ENCODE measurements at places on chromosomes 4 and X. TPM values are rescaled to one million over a fixed set of nuclear protein-coding genes. Genes with fewer than 3 reads are reported as not detected.

DNA sequence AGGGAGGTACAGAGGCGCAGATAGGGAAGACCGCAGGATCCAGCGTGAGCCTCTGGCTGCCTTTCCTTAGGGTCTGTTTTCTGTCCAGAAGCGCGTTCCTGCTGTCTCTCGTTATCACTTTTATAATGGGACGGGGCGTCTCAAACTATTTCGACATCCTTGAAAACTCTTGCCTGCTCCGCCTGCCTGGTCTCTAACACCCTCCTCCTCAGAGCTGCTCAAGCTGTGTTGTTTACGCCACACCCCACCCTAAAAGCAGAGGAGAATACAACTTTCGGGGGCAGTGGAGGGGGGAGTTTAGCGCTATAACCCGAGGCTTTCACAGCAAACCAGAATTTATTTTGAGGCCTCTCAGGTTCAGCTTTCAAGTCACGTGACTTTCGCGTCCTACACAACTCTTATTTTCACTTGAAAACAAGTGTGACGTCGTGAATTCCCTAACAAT, 646 bp upstream of the FAM3A start:
- peak; percentile 96 for DNase-seq

DNA sequence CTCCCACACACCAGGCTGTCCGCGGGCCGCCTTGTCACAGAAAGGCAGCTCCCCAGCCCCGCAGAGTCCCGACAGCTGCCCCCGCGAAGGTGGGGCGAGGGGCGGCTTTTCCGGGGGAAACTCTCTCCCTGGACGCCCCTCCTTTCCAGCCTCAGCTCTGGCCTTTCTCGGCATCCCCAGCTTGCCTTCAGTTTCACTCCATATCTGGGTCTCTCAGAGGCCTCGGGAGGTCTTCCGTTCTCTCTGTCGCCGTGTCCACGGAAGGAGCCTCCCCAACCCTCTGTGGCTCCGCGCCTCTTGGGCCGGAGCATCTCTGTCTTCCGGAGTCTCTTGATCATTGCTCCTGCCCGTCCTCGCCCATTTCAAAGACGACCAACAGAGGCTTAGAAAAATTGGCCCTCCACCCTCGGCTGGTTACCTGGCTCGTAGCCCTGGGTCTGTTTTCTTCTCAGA, 6.1 kb upstream of the MSX1 start:
- no peak for DNase-seq

CCDC158 gene
- total RNA-seq = 0.18 TPM

ZMYM3 gene
- total RNA-seq = 21.5 TPM

DNA sequence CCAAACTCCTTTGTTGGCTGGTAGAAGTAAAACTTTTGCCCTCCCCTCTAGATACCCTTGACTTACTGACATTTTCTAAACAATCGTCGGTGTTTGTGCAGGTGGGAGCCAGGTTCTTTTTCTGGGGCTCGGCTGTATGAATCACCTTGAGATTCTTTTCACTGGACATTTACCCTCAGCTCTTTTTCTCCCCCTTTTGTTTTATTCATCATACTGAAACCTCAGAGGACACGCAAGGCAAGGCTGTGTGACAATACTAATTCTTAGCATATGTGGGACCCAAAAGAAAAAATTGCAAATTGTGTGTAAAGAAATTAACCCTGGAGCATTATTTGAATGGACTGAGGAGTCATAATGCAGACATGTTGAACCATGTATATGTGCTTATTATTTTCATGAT, 194.0 kb downstream of the PCDH19 start:
- no peak for DNase-seq

FAM47E gene
- total RNA-seq = 10.7 TPM

- DNase-seq = peak; percentile 60
Observed at GRCh38 chrX:11787564-11787963, 29.5 kb downstream of the MSL3 start.

MOB1B gene
- 51.0 TPM for total RNA-seq

- DNase-seq = no peak
Observed at GRCh38 chrX:71147496-71148277, 3.0 kb downstream of the NLGN3 start.

- DNase-seq = peak; percentile 30
Observed at GRCh38 chr4:125091-125771, 930 bp downstream of the ZNF718 start.

ZNF732 gene
- not detected for total RNA-seq

DNA sequence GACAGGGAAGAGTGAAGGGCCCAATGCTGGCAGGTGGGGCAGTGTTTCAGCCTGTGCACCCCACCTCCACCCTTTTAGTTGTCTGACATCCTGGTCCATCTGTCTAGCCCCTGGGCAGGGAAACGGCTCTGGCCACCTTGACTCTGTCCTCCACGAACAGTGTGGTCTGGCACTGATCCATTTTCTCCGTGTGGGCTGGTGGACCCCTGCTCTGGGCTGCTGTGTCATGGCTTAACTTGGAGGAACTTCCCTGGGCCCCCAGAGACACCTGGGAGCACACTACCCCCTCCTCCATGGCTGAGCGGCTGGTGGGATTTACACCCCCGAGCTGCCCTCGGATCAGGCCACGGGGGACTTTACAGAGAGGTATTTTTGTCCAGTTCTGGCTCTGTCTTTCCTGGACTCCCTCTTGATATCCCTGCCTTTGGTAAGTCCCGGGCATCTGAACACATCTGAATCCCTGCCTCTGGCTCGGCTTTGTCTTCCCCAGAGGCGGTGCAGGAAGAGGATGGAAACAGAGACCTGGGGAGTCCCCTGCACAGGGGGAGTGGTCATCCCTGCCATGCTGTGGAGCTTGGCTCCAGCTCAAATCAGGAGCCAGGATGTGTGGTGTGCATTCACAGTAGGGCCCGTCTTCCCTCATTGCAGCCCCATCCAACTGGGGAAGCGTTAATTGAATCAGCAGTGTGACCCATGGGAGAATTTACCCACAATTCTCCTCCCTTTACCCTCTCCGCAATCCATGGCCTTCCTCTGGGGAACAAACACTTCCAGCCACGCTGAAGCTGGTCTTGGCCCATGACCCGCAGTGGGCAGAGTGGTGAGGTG, 6.3 kb upstream of the NKX1-1 start:
- DNase-seq = no peak

DNA sequence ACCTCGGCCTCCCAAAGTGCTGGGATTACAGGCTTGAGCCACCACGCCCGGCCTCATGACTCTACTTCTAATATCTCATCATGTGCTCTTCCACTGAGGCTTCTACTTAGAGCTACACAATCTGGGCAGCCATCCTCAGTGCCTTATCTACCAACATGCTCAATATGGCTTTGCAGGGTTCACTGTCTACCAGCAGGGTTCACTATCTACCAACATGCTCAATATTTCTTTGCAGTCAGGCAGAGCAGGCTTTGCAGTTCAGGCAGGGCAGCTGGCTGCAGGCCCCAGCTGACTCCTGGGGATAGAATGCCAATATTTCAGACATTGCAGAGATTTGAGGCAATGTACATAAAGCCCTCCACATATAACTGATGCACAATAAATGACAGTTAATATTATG, 47.5 kb downstream of the PKD2 start:
- DNase-seq = peak; percentile 24

GRCh38 chrX:63664083-63664482, 120.9 kb downstream of the ARHGEF9 start:
- no peak for DNase-seq

- peak; percentile 3 for DNase-seq
Observed at GRCh38 chrX:129318375-129318774, 204.9 kb downstream of the SMARCA1 start.

MSANTD1 gene
- total RNA-seq = 1.1 TPM

DNA sequence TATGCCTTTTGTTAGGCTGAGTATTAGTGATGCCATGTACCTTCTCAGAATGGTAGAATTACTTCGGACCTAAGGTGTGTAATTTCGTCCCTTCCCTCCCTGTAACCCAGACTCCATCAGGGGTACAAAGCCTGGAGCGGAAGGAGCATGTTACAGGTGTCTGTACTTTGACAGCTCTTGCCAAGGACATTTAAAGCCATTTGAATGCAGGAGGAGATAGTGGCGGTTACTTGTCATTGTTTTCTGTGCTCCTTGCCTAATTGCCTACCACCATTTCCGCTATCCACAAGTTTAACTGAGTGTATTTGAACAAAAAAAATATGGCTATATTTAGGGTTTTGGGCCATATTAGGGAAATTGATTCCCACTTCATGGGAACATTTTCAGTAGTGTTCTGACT, 1.8 kb downstream of the FNIP2 start:
- no peak for DNase-seq

GRCh38 chr4:172709376-172709775, 459.2 kb upstream of the GALNT7 start:
- DNase-seq = no peak

ATRX gene
- 208 TPM for total RNA-seq

CORIN gene
- total RNA-seq = 9.1 TPM

SOWAHD gene
- 1.4 TPM for total RNA-seq

- peak; percentile 95 for DNase-seq
Observed at GRCh38 chr4:95362906-95363558, 185.7 kb downstream of the UNC5C start.

GRCh38 chr4:139807483-139807882, 141.9 kb downstream of the MGST2 start:
- DNase-seq = no peak

GRCh38 chrX:9316096-9316495, 148.8 kb upstream of the TBL1X start:
- no peak for DNase-seq

SPANXN3 gene
- total RNA-seq = not detected

DNA sequence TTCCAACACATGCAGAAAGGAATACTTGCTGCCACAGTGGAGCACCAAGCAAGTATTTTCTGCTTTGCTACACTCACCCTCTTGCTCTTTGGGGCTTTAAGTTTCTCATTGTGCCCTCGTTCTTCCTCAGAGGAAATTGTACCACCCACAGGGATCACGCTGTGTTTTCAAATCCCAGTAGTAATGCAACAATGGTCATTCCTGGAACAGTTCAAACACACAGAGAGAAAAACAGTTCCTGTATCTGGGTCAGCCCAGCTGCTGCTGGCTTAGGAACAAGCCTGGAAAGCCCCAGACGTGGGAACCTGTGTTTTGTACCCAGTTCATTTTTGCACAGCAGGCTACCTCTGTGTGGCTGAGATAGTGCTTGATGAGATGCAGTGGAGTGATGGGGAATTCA, 907.8 kb downstream of the STPG2 start:
- DNase-seq = no peak

DNA sequence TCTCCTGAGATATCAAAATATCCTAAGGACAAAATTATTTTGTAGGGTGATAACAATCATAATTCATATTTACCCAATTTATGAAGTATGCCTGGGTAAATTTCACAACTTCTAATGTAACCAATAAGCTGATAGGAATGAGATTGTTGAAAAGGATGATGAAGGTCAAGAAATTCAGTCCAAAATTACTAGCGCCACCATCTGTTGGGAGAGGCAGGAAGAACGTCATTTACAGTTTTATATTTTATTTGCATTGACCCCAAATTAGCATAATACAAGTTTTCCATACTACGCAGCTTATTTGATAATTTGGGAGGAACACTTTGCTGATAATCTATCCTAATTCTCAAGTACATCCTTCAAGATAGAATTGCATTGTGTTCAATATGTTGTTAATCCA, 78.7 kb downstream of the ATP8A1 start:
- no peak for DNase-seq

- no peak for DNase-seq
Observed at GRCh38 chr4:134518574-134519217, 317.1 kb upstream of the PABPC4L start.

DNA sequence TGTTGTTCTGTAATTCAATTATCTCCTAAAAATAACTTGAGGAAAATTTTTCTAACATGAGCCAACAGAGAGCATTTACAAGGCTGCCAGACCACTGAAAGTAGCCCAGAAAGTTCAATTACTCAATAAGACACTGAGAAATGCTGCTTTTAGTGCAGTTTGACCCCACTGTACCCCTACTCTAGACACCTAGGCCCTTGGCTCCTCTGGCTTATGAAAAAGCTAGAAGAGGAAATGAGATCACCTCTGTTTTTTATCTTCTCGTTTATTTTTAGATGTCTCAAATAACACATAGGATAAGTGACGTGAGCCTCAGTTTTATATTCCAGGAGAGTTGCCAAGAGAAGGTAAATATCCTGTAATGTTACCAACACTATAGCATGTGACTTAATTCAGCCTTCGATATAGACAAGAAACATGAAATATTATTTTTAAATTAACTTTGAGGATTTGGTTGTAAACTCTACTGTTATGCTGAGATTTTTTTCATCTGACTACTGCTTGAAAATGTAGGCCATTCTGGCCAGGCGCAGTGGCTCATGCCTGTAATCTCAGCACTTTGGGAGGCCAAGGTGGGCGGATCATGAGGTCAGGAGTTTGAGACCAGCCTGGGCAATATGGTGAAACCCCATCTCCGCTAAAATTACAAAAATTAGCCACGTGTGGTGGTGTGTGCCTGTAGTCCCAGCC, 24.4 kb downstream of the TNIP3 start:
- no peak for DNase-seq

TXLNG gene
- total RNA-seq = 10.5 TPM

GRCh38 chr4:79088946-79089691, 149.9 kb upstream of the PAQR3 start:
- DNase-seq = no peak
